ENCODE measurements at places on chromosomes 3 and 15.

GRCh38 chr15:94229591-94230369 is 1.6 kb upstream of the MCTP2 start:
- no peak for DNase-seq

DNA sequence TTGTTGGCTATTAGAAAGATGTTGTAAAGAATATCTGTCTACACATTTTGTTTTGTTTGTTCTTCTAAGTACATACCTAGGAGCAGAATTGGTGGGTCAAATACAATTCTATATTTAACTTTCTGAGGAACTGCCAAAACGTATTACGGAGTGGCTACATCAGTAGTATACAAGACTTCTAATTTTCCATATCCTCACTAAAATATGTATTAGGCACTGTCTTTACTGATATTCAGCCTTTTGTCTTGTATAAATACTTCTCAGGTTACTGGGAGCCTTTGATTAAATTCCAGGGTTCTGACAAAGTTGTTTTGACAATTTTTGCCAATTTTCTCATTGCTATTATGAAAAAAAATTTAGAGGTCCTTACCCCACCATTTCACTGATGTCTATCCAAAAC is 146.7 kb downstream of the NR2E3 start:
- no peak for DNase-seq

DNA sequence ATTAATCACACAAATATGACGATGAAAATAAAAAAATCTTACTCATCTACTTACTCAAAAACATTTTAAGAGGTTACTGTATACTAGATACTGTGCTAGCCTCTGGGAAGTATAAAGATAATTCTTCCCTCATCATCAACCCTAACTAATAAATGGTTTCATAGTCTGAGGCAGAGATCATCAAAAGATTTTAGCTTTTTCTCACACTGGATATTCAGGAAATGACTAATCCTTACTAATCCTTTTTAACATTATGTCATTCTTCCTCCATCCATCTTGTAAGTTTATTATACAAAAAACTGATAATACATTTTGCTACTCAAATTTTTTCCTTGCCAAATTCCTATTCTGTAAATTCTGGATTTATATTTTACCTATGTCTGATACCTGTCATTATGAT is 29.7 kb downstream of the ACAD11 start:
- DNase-seq = no peak

DNA sequence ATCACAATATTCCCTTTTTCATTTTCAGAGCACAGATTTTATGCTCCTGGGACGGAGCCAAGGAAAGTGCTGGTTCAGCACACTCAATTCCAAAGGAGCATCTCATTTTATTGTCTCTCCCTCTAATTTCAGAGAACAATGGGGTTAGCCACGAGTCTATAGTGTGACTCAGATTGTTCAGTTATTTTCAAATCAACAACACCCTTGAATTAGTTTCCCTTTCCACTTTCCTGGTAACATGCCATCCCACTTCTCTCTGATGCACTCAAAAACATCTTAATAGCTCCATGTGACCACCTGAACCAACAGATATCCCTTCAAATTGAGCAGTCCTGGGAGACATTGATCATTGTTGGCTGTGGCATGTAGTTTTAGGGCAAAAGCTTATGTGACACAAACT is 389.7 kb upstream of the MDFIC2 start:
- DNase-seq = no peak

DNA sequence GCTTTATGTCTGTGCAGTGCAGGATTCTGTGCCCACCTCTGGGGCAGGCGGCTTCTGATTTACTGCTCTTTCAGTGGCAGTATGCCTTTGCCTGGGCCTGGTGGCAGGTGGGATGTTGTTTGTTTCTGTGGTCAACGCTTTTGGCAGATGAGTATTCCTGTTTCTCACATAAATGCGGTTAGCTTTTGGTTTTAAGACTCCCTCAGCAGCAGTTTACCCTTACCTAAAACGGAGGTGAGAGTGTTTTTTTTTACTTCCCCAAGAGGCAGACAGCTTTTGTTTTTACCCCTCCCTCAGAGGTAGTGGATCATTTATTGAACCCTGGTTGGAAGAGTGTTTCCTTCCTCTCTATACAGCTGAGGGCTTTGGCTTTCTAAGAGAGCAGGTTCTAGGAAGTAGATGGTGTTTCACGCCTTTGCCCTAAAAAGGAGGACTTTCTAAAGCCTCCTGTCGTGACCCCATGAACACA is 134.1 kb upstream of the PLSCR5 start:
- no peak for DNase-seq

- DNase-seq = no peak
Observed at GRCh38 chr15:23484870-23485269, 37.8 kb upstream of the GOLGA6L2 start.

GRCh38 chr15:65082303-65082953 is 5.9 kb downstream of the KBTBD13 start:
- DNase-seq = no peak

DNA sequence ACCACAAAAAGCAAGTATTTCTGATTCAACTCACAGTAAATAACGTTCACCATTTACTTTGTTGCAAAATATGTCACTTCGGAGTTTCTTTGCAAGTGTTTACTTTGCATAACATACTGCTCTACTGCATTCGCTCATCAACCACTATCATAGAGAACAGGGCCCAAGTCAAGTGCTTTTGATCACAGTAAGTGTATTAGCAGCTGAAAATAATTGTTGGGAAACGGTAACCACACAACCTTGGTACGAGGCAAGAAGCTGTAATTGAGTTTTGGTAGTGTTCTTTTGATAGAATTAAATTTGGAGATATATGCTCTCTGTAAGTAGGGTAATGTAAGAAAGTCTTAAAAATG is 80.1 kb downstream of the SATB1 start:
- no peak for DNase-seq

GRCh38 chr3:39707314-39707909 is 102.0 kb upstream of the MYRIP start:
- DNase-seq = peak; percentile 62

GRCh38 chr15:87866961-87867360 is 389.6 kb downstream of the NTRK3 start:
- DNase-seq = no peak

DNA sequence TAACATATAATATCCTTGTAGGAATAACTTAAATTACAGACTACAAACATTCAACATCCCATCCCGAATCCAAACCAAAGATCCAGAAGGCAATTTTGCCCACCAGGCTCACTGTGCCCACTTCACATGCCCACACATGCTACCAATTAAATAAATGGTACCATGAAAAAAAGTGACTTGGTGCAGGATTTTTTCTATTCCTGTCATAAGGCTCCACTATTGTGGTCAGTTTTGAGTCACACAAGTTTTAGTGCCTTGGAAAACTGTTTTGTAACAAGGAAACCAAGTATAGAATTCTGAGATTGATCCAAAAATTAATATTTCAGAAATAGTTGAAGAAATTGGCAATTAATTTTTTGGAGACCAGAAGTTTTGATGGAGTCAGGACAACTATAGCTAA is 470.1 kb upstream of the THBS1 start:
- DNase-seq = no peak

- no peak for DNase-seq
Observed at GRCh38 chr3:182524711-182525401, 268.4 kb upstream of the ATP11B start.

DNA sequence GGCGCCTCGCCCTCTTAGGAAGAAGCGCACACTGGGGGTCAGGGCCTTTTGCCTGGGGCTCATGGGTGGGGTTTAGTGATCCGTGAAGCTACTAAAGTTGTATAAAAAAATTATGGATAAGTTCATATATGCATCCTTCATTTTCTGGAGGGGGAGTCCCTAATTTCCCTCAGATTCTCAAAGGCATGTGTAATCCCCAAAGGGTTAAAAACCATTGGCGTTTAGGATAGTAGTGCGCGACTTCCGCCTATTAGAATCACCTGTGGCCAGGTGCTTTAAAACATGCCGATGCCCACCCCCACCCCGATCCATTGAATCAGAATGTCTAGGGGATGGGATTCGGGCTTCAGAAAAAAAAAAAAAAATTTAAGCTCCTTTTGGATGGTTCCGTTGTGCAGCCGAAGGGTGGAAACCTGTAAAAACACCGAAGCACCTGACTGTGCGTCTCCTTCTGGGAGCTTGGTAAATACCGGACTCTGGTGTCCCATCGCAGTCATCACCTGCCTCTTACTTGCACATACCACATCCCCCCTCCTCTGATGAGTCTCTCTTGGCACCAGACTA is 570 bp downstream of the APH1B start:
- DNase-seq = no peak

DNA sequence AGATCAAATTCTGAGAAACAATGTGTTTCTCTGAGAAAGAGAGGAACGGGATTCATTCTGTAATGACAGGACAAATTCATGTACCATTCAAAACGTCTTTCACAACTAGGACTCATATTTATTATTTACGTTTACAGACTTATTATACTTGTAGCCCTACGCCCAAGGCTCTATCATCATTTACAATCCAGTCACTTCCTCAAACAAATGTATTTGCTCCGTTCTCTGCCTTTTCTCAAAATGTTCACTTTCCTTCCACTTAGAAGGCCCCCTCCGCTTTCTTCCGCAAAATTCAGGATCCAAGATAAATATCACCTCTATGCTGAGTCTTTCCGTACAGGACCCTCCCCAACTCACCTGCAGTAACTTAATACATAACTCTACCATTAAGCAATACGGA is 745 bp downstream of the RSL24D1 start:
- no peak for DNase-seq

GRCh38 chr3:31392568-31392967 is 140.2 kb upstream of the STT3B start:
- no peak for DNase-seq

- no peak for DNase-seq
Observed at GRCh38 chr3:136070334-136070733, 104.8 kb downstream of the PPP2R3A start.

GRCh38 chr3:133655731-133656515 is 5.8 kb downstream of the TOPBP1 start:
- no peak for DNase-seq

DNA sequence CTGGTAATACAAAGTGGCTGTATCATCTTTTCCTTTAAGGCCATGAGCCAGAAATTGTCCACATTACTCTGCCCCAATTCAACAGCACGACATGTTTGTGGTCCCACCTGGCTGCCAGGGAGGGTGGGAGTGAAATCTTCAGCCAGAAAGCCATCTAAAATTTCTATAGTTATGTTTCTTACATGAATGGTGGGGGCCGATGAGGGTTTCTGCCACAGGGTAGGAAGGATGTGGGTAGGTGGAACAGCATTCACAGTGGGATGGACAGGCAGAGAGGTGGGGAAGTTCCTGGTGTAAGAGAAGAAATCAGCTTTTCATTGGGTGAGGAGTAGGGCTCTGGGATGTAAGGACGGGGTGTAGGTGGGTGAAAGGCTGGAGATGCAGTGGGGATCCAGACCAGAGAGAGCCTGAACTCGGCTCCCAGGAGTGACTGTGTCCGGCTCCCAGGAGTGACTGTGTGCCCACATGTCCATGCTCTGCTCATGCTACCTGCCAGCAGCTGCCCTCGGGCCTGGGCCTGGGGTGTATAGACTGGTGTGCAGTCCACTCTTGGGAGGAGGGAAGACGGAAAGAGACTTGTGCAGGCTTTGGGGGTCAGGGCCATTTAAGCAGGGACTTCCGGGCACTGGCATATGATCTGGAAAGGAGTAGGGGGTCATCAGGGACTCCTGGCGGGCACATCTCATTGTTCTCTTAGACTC is 3.8 kb upstream of the FBLN2 start:
- no peak for DNase-seq

DNA sequence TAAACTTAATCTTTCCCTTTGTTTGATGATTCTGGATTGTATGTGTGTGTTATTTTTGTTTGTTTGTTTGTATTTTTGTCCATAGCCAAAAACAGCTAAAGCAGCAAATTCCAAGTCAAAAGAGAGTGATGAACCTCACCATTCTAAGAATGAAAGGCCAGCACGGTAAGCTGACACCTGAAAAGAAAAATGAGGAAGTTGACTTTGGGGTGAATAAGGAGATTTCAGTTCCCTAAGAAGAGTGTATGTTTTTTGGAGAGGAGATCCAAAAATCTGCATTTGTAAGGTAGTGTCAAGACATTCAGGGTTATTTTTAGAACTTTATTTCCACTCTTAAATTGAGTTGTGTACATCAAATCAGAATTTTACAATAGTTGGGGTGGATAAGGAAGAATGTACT is 52.3 kb upstream of the UTS2B start:
- DNase-seq = no peak

GRCh38 chr3:160152638-160153037 is 72.6 kb upstream of the C3orf80 start:
- no peak for DNase-seq

DNA sequence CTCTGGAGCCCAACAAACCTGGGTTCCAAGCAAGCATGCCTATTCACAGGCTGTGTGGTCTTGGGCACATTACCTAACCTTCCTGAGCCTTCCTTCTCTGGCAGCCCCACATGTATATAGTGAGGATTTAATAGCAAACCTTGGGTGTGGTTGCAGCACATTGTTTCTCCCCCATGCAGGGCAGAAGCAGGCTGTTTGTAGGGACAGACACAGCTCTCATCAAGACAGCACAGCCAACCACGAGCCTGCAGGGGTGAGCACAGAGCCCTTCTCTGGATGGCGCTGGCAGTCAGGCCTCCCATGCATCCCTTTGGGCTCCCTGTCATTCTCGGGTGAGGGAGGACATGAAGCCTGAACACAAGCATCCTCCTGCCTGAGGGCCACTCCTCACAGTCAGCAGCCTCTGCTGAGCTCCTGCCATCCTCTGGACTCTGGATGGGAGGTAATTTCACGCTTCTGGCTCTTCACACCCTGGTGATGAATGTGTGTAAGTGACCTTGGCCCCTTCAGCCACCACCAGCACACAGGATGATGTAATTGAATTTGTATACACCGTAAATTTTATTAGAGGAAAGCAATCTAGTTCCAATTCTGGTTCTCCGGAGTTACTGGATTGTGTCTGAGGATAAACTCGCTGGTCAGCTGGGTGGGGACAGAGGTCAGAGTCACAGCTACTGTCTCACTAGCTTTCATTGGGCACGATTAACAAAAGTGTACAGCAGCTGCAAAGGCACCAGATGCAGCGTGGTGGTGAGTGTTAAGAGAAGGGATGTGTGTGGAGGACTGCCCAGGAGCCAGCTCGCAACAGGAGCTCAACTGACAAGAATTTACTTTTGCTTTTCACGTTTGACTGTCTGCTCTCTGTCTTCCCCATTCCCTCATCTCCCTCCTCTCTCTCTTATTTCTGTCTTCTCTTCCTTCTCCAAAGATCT is 118.1 kb downstream of the CLSTN2 start:
- no peak for DNase-seq

- no peak for DNase-seq
Observed at GRCh38 chr15:51342227-51342999, 958 bp downstream of the GLDN start.

GRCh38 chr3:36489679-36490425 is 109.5 kb downstream of the STAC start:
- no peak for DNase-seq

DNA sequence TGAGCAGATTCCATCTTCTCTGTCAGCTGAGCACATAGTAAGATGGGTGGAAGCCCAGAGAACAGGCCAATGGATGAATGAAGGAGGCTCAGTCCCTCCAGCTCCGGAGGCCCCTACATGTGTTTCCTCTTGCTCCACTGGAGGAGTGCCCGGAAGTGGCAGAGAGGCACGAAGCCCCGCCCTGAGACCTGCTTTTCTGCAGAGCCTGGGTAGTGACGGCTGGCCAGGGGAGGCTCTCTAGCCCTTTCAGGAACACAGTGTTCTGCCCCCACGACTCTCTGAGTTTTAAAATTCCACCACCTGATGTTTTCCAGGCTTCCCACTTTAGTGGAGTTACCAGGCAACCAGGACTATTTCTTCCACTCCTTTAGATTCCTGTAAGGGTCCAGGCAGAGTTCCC is 149.4 kb upstream of the SLC6A11 start:
- no peak for DNase-seq

GRCh38 chr15:55694652-55695150 is 48.3 kb downstream of the PRTG start:
- DNase-seq = peak; percentile 19

GRCh38 chr3:148881286-148881685 is 16.2 kb downstream of the CPA3 start:
- DNase-seq = no peak

Data from HuH-7 (cell line).